Stimulated activated effector memory CD8-positive, alpha-beta T cell treated with anti-CD3 and anti-CD28 coated beads, Interleukin-12 subunit alpha, Interleukin-12 subunit beta, amount 100 ng/mL, for 72 hours (primary cell): ENCODE measurements at places on chromosomes 1 and 21.

DNA sequence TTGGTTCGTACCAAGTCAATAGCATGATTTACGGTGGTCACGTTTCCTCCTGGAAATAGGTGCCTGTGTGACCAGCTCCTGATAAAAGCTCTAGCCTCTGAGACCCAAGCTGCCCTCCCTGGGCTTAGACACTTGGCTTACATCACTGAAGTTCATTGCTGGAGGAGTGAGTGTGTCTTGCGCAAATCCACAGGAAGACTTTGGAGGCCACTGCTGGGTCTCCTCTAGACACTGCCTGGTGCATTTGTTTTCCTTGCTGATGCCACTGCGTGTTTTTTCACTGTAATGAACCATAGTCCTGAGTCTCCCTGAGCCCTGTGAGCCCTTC, 230.6 kb downstream of the DSCAM start:
- DNase-seq = no peak

DNA sequence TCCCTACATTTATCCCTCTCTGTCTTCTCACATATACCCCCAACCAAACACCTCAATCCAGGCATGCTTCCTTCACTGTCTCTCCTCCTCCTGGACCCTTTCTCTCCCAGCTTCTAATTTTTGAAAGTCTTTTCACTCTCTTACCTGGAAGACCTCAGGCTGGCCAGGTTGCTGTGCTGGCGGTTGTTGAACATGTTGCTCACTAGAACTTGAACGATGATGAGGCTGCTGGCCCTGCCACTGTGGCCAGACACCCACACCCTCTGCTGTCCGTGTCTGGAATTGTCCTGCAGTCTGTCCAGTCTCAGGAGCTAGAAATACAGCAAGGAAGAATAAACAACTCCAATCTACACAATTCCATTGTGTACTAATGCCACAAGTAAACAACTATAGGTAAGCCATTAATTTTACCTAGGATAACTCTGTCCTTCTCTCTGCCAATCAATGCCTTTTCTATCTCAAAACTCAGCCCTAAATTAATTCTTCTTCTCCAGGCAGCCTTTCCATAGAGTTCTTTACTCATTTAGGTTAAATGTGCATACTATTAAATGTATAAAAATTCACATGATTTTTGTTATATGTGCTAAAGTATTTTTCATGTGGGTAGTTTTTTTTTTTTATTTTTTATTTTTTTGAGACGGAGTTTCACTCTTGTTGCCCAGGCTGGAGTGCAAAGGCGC, 5.1 kb upstream of the CTSK start:
- no peak for DNase-seq

DNA sequence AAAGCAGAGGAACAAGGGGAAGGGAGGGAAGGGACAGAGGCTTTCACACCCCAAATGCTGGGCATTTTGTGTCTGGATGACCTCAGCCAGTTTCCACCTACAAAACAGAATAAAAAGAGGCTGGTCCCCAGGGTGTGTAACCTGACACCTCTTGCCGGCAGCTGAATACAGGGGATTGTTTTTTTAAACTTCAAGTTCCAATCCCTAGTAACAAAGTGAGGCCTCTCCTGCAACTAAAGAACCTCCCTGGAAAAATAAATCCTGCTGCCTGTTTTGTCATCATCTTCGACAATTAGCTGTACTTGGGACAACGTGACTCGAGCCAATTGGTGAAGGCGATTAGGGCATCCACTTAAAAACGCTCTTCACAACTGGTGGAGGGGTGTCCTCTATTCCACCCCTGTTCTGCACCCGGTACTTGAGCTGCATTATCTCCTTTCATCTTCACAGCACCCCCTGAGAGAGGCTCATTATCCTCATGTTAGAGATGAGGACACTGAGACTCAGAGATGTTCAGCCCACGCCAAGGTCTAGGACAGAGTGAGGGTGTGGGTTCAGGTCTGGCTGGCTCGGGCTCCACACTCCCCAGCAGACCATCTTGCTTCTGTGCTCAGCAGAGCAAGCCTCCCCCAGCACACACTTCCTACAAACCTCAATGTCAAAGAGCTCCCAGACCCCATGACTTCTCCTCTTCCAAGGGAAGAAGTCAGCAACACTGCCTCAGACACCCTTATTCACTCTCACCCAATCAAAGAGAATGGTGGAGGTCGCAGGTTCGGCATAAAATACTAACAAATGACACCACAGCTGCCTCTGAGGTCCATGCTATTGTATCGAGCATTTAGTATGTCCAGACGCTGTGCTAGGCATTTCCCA, 15.2 kb downstream of the ITPKB start:
- no peak for DNase-seq

- DNase-seq = no peak
Observed at GRCh38 chr1:172742599-172743500, 83.9 kb downstream of the FASLG start.

GRCh38 chr1:52899445-52899894, 22.1 kb downstream of the ECHDC2 start:
- DNase-seq = no peak

GRCh38 chr1:38152351-38153065, 105.9 kb upstream of the POU3F1 start:
- no peak for DNase-seq
